ENCODE measurements at places on chromosomes 7 and 10. TPM values are rescaled to one million over a fixed set of nuclear protein-coding genes. Genes with fewer than 3 reads are reported as not detected.

FGFBP3 gene
- total RNA-seq = 2.3 TPM

SPRN gene
- 0.22 TPM for total RNA-seq

LYZL2 gene
- total RNA-seq = not detected

BLNK gene
- total RNA-seq = not detected

LRRC27 gene
- 6.4 TPM for total RNA-seq

PNLIPRP2 gene
- total RNA-seq = 0.09 TPM

CYP3A7 gene
- not detected for total RNA-seq

DPYSL4 gene
- total RNA-seq = 20.5 TPM

Data from A549 treated with CpdA at 1 μM for 4 hours (cell line).